Fibroblast of lung (primary cell): ENCODE measurements at places on chromosomes 12 and 14. TPM values are rescaled to one million over a fixed set of nuclear protein-coding genes. Genes with fewer than 3 reads are reported as not detected.

- H3K27ac ChIP-seq = no peak overlapping the region
- no peak overlapping the region for H3K4me3 ChIP-seq
- no peaks in the 10 kb centered on the region for H3K27me3 ChIP-seq
- no peaks in the 10 kb centered on the region for H3K4me1 ChIP-seq
- no peak for DNase-seq
- H3K36me3 ChIP-seq = no peaks in the 10 kb centered on the region
These were observed 161.4 kb downstream of the STXBP6 start for GRCh38 chr14:24888532-24888931.

GRCh38 chr14:51092965-51093364, 1.9 kb downstream of the TRIM9 start:
- H3K27me3 ChIP-seq = peaks cover 20% of the 10 kb centered on the region
- DNase-seq = no peak
- no peaks in the 10 kb centered on the region for H3K36me3 ChIP-seq
- no peak overlapping the region for H3K27ac ChIP-seq

DNA sequence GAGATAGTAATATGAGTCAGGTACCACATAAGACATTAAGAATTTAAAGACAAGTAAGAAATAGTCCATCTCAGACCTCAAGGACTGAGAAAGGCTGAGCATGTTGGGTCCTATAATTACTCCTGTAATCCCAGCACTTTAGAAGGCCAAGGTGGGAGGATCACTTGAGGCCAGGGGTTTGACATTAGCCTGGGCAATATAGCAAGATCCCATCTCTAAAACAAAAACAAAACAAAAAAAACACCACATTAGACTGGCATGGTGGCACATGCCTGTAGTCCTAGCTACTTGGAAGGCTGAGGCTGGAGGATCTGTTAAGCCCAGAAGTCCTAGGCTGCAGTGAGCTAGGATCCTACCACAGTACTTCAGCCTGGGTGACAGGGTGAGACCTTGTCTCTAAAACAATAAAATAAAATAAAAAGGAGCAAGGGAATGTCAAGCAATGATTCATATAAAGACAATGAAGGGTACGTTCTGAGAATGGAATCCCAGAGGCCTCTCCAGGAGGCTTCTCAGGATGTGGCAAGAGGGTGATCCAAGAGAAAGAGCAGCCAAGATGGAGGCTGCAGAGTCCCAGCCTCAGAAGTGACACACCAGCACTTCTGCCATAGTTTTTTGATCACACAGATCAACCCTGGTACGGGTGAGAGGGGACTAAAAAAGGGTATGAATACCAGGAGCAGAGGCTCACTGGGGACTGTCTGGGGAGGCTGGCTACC, 206.4 kb downstream of the CRADD start:
- no peak overlapping the region for H3K27ac ChIP-seq
- DNase-seq = peak; percentile 89
- no peaks in the 10 kb centered on the region for H3K36me3 ChIP-seq
- no peak overlapping the region for H3K4me3 ChIP-seq
- no peaks in the 10 kb centered on the region for H3K27me3 ChIP-seq

- DNase-seq = peak; percentile 85
- H3K36me3 ChIP-seq = no peaks in the 10 kb centered on the region
- H3K4me1 ChIP-seq = no peaks in the 10 kb centered on the region
- H3K27ac ChIP-seq = peak within 1 kb of the TSS; percentile 87
- no peaks in the 10 kb centered on the region for H3K27me3 ChIP-seq
These were observed at the start of the genes ATG2B and GSKIP for GRCh38 chr14:96362965-96363750. Gene ATG2B, minus strand, starts transcription at chr14:96363341. Its CDS starts 365 bp downstream, at chr14:96362976. Gene GSKIP, plus strand, starts transcription at chr14:96363526. Its CDS starts 18,722 bp downstream, at chr14:96382248.

GRCh38 chr14:32627545-32628298, 298.6 kb downstream of the AKAP6 start:
- H3K36me3 ChIP-seq = no peaks in the 10 kb centered on the region
- no peaks in the 10 kb centered on the region for H3K4me1 ChIP-seq
- no peaks in the 10 kb centered on the region for H3K27me3 ChIP-seq
- H3K27ac ChIP-seq = no peak overlapping the region

DNA sequence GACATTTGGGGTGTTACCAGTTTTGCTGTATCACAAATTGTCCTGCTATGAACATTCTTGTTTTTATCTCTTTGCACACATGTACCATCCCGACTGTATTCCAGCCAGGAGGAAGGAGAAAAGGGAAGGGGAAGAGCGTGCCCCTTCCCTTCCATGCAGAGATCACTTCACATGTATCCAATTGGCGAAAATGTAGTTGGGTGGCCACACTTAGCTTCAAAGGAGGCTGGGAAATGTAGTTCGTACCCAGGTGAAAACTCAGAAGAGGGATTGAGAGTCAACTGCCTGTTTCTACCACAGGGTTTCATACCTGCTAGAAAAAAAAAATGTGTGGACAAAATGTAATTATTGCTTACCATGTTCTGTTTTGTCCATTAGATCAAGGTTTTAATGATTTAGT, 189.1 kb upstream of the PELI2 start:
- no peaks in the 10 kb centered on the region for H3K4me1 ChIP-seq
- peaks cover 2% of the 10 kb centered on the region for H3K27me3 ChIP-seq
- no peaks in the 10 kb centered on the region for H3K36me3 ChIP-seq
- H3K4me3 ChIP-seq = no peak overlapping the region

DNA sequence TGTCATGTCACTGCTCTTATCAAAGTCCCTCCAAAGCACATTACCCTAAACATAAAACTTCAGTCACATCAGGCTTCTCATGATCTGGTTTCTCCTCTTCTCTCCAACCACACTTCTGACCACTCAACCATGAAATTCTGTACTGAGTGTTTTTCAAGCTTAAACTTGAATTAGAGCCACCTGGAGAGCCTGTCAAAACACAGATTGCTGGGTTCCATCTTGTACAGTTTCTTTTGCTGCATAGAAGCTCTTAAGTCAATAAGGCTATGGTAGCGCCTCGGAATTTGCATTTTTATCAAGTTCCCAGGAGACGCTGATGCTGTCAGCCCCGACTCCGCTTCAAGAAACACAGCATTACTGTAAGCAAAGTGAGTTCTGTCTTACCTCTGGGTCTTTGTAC, 16.4 kb upstream of the SRRM4 start:
- DNase-seq = no peak
- H3K4me3 ChIP-seq = no peak overlapping the region
- H3K4me1 ChIP-seq = no peaks in the 10 kb centered on the region
- H3K27ac ChIP-seq = no peak overlapping the region
- no peaks in the 10 kb centered on the region for H3K27me3 ChIP-seq
- H3K36me3 ChIP-seq = no peaks in the 10 kb centered on the region

GRCh38 chr14:102283631-102284129, 21.3 kb downstream of the MOK start:
- H3K27ac ChIP-seq = no peak overlapping the region
- H3K4me1 ChIP-seq = peaks cover 7% of the 10 kb centered on the region
- DNase-seq = no peak
- no peak overlapping the region for H3K4me3 ChIP-seq
- H3K36me3 ChIP-seq = no peaks in the 10 kb centered on the region
- H3K27me3 ChIP-seq = no peaks in the 10 kb centered on the region

DNA sequence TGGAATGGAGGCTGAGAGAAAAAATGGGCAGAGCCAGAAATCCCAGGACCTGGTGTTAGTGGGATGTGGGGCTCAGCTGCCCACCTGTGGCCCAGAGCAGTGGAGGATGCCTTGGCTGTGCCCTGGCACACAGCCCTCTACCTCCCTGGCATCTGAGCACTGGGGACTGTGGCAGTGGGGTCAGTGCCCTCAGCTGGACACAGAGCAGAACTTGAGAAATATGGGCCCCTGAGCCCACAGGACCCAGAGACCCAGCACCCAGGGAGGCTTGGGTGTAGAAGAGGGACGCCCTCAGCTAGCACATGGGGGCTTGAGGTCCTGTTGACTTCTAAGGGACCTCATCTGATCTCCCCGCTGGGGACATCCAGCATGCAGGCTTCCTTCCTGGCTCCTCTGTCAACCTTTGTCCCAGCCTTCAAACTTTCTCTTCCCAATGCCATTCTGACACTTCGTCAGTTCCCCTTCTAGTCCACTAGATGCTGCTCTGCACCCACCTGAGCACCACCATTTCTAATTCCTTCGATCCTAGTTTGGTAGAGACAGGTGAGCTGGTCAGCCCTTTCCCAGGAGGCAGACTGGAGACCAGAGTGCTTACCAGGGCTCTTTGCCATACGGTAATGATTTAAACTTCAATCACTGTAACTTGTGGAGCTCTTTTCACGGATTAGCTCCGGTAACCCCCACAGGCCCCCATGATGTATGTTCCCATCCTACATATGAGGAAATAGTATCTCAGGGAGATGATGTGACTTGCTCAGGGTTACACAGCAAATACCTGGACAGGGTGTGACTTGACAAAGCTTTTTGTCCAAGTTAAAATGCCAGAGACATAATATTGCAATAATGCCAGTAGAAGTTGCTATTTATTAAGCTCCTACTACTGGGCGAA, 143.7 kb downstream of the ASCL4 start:
- DNase-seq = peak; percentile 5
- no peak overlapping the region for H3K27ac ChIP-seq
- no peaks in the 10 kb centered on the region for H3K27me3 ChIP-seq
- H3K36me3 ChIP-seq = no peaks in the 10 kb centered on the region

DNA sequence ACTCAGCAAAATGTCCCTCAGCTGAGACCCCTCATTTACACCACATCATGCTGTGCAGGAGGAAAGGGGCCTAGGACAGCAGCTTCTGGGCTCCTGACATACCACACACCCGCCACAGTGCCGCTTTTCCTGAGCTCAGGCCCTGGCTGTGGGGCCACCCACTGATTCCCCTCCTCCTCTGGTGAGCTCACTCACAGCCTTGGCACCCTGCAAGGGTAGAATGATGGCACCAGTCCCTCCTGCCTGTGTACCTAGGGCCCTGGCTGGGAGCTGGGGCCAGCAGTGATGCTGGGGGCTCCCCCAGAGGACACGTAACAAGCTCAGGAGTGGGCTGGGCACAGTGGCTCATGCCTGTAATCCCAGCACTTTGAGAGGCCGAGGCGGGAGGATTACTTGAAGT, 44.4 kb downstream of the PLEKHD1 start:
- H3K4me1 ChIP-seq = no peaks in the 10 kb centered on the region
- H3K36me3 ChIP-seq = no peaks in the 10 kb centered on the region
- no peak for DNase-seq
- H3K27me3 ChIP-seq = peaks cover 33% of the 10 kb centered on the region
- H3K27ac ChIP-seq = no peak overlapping the region

- no peaks in the 10 kb centered on the region for H3K36me3 ChIP-seq
- H3K4me3 ChIP-seq = no peak overlapping the region
- H3K4me1 ChIP-seq = no peaks in the 10 kb centered on the region
- H3K27me3 ChIP-seq = peaks cover 12% of the 10 kb centered on the region
These were observed 33.4 kb upstream of the SYNDIG1L start for GRCh38 chr14:74459289-74459946.

DNA sequence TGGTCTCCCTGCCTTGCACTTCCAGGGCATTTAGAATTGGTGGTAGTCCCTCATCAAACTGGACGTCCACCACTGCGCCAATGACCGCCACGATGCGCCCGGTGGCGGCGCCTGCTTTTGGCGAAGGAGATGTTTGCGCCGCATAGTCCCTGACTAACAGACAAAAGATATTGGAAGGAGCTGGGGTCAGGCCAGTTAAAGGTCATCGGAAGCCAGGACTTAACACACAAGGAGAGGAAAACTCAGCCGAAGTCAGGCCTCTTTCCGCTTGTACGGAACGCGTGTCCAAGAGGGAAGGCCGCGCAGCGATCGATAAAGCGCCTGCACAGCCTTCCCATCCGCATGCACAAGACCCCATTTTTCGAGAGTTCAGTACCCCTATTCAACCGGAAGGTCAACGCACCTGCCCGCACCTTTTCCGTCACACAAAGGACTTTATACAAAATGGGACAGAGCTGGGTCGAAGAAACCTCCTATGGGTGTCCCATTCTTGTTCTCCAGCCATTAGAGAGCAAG, 525 bp downstream of the ATP5F1B start:
- H3K27ac ChIP-seq = peak overlapping the region; percentile 88
- no peaks in the 10 kb centered on the region for H3K27me3 ChIP-seq
- DNase-seq = no peak
- H3K4me1 ChIP-seq = peaks cover 7% of the 10 kb centered on the region
- peaks cover 4% of the 10 kb centered on the region for H3K36me3 ChIP-seq
- peak overlapping the region; percentile 99 for H3K4me3 ChIP-seq

GRCh38 chr12:102806110-102806509, 110.9 kb downstream of the PAH start:
- DNase-seq = no peak
- no peaks in the 10 kb centered on the region for H3K36me3 ChIP-seq
- H3K4me1 ChIP-seq = no peaks in the 10 kb centered on the region
- H3K4me3 ChIP-seq = no peak overlapping the region
- H3K27ac ChIP-seq = no peak overlapping the region

DNA sequence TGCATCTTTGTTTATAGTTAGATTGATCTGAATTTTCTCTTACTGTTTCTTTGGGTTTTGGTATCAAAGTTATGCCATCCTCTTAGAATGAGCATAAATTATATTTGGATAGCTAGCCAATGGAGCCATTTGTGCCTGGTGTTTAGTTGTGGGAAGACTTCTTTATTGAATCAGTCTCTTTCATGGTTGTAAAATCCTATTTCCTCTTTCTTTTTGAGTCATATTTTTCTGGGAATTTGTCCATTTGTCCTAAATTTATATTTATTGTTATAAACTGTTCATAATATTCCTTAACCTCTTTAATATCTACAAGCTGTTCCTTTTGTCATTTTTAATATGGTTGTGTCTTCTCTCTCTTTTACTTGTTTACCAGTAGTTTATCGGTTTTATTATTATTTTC, 462.5 kb downstream of the AEBP2 start:
- no peaks in the 10 kb centered on the region for H3K4me1 ChIP-seq
- no peaks in the 10 kb centered on the region for H3K36me3 ChIP-seq
- no peak overlapping the region for H3K4me3 ChIP-seq
- DNase-seq = no peak
- H3K27ac ChIP-seq = no peak overlapping the region

- no peaks in the 10 kb centered on the region for H3K27me3 ChIP-seq
- no peaks in the 10 kb centered on the region for H3K36me3 ChIP-seq
- no peaks in the 10 kb centered on the region for H3K4me1 ChIP-seq
- no peak for DNase-seq
These were observed 17.2 kb upstream of the LRRK2 start for GRCh38 chr12:40207551-40207950.

DNA sequence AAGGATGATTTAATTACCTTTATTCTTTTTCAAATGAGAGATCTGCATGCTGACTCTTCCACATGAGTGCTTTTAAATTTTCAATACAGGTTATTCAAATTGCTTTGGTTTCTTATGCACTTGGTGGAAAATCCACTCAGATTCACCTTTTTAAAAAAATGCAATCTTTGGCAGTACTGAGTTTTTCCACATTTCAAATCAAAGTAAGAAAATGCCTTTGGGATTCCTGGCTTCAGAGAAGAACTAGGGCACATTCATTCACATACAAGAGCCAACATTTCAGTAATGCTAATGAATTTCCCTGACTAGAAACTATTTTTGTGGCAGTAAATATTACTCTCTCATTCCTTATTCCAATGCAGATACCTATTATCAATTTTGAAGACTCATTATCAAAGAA, 342.2 kb downstream of the ETNK1 start:
- no peaks in the 10 kb centered on the region for H3K36me3 ChIP-seq
- H3K4me1 ChIP-seq = no peaks in the 10 kb centered on the region
- H3K4me3 ChIP-seq = no peak overlapping the region
- H3K27ac ChIP-seq = no peak overlapping the region
- DNase-seq = no peak
- no peaks in the 10 kb centered on the region for H3K27me3 ChIP-seq

- H3K27ac ChIP-seq = no peak overlapping the region
- no peaks in the 10 kb centered on the region for H3K4me1 ChIP-seq
- H3K4me3 ChIP-seq = no peak overlapping the region
- no peak for DNase-seq
These were observed 29.5 kb upstream of the MED13L start for GRCh38 chr12:116306968-116307367.

Gene ACTR10
- total RNA-seq = 43.1 and 50.7 TPM in 2 replicates

Gene PRKD1
- 15.9 and 20.1 TPM in 2 replicates for total RNA-seq

Gene KNTC1
- total RNA-seq = 8.0 and 14.4 TPM in 2 replicates

Gene KRT85
- not detected in 2 replicates for total RNA-seq

Gene GPX2
- not detected in 2 replicates for total RNA-seq

Gene MMP14
- 346 and 375 TPM in 2 replicates for total RNA-seq

Gene ABHD12B
- total RNA-seq = under 0.01 TPM in 2 replicates

Gene LRP1-AS
- total RNA-seq = not detected in 2 replicates

Gene ACOT6
- not detected in 2 replicates for total RNA-seq

Gene ERC1
- total RNA-seq = 34.5 and 46.5 TPM in 2 replicates
